ENCODE measurements at places on chromosomes 6 and 20.

DNA sequence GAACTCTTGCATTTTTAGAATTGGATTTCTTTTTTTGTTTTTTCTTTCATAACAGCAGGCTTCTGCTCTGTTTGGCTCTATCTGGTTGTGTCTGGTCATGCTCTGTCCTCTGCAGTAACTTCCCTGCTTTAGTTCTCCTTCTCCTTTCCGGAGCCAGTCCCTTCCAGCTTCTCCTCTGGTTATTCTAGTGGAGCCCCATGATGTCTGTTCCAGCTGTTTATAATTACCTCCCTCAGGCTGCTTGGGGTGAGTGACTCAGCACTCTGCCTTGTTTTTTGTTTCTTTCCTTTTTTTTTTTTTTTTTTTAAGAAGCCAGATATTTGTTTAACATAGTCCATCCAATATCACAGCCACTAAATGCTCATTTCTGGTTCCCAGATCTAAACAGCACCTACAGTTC, 409.6 kb downstream of the MAFB start:
- no peak for DNase-seq

DNA sequence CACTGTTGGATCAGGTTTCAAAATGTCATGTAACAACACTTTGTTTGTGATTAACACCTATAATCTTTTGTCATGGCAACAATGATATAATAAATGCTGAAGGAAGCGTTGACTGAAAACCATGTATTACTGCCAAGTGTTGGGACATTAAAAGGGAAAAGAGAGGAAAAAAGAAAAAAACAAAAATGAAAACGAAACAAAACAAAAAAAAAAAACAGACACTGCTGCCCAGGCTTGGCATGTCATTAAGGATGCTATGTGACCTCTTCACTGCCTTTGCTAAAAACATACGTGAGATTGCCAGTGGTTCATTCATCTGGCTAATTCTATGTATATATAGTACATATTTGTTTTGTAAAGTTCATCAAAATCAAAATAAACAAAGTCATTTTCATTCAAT, 516.7 kb upstream of the RNF217 start:
- DNase-seq = no peak

- no peak for DNase-seq
Measured at GRCh38 chr6:162974685-162975084, 246.9 kb downstream of the PACRG start.

GRCh38 chr6:49423817-49424216, 39.2 kb downstream of the MMUT start:
- DNase-seq = no peak

DNA sequence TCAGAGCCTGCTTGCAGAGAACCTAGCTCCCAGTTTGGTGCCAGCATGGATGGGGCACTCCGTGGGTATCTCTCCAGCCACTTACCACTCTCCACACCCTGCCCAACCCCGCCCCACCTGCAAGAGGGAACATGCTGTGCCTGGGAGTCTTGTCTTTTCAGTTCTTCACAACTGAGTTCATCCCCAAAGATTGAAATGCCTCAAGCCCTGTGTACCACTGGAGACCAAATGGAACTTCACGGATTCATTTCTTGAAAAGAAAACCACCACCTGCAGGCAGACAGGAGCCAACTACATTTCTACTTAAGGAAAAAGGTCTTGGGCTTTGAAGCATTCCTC, 50.1 kb downstream of the TRERF1 start:
- DNase-seq = no peak

GRCh38 chr20:1005452-1006027, 3.4 kb upstream of the RSPO4 start:
- DNase-seq = no peak

GRCh38 chr6:121760745-121761144, 325.3 kb downstream of the GJA1 start:
- no peak for DNase-seq

- no peak for DNase-seq
Measured at GRCh38 chr6:18147616-18148015, 7.3 kb downstream of the TPMT start.

DNA sequence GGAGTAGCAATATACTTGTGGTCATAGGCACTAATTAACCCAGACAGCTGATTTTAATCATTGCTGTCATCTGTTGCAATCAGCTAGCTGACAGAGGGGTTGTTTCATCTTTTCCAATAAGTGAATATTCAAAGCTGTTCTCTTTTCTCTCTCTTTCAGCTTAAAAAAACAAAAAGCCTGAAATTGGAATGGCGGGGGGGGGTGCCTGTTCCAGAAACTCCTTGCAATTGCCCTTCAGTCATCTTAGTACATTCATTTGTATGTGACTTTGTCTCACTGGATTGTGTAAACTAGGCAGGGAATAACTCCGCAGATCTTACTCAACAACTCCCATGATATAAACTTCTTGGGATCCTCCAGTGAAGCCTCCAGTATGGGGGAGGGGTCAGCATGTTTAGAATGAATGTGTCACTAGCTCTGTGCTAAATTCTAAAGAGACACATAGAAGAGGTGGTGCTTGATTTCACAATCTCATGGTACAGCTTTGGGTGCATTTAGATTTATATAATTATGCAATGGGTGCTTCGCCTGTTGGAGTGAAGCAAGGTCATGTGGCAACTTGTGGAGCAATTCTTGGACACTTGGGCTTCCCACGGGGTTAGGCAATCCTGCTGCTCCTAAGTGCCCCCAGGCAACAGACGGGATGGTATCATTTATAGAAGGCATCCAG, 40.1 kb downstream of the SLC24A3 start:
- no peak for DNase-seq

GRCh38 chr6:28537065-28537464, 11.4 kb downstream of the GPX5 start:
- DNase-seq = no peak

All from GM12892 (cell line).